ENCODE measurements at places on chromosomes 1 and 21.

GRCh38 chr1:187203257-187203656, 374.5 kb downstream of the PLA2G4A start:
- no peak for DNase-seq

GRCh38 chr1:181151378-181152326, 63.2 kb downstream of the IER5 start:
- no peak for DNase-seq

DNA sequence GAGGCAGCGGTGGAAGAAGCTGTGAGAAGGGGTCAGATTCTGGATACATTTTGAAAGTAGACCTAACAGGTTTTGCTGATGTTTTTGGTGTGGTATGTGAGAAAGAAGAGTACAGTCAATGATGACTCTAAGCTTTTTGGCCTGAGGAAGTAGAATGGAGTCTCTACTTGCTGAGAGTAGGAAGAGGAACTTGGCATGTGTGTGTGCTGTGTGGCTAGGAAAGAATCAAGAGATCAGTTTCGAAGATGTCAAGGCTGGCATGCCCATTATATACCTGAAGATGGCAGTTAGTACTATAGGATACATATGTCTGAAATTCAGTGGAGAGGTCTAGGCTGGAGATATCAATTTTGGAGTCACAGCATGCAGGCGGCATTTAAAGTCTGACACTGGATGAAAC, 64.4 kb downstream of the MAB21L3 start:
- DNase-seq, result no peak

GRCh38 chr1:121443001-121443540, 258.3 kb downstream of the SRGAP2C start:
- DNase-seq, result no peak

DNA sequence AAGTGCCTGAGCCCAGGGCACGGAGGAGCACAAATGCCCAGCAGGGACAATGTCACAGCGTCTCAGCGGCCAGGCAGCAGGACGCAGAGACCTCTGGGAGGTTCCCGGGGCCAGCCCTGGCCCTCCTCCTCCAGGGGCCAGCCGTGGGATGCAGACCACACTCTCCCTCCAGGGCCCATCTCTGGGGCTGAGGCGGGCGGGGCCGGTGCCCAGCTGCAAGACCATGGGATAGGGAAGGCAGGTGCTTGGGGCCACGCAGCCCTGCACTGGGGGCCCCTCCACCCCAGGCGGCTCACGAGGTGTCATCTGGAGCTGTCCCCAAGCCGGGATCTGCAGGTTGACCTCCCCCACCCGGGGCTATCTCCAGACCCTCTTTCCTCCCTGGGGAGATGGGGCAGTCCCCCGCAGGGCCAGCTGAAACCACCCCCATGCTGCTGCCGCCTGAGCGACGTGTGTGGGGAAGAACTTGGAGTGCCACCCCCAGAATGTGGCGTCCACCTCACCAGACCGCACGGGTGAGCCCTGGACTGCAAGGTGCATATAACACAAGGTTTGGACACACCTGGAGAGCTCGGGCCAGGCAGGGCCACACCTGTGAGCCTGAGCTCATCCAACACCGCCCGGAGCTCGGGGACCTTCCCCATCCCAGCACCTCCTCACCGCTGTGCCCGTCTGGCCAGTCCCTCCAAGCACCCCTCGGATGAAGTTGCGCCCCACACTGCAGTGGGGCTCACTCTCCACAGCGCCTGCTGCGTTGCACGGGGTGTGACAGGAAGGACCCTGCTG, 4.1 kb upstream of the TTLL10 start:
- DNase-seq, result no peak

GRCh38 chr1:53467391-53467790, 8.2 kb downstream of the DMRTB1 start:
- DNase-seq, result no peak

DNA sequence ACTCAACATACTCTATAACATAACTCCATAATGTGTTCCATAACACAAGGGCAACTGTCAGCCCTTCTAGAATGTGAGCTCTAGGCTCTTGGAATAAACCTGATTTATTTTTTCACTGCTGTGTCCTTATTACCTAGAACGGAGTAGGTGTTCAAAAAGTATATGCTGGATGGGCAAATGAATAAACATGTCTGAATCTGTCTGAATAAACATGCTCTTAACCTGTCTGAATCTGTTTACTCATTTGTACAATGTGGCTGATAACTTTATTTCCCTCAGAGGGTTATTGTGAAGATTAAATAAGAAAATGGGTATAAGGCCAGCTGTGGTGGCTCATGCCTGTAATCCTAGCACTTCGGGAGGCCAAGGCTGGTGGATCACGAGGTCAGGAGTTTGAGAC, 42.3 kb downstream of the AZIN2 start:
- DNase-seq, result no peak

DNA sequence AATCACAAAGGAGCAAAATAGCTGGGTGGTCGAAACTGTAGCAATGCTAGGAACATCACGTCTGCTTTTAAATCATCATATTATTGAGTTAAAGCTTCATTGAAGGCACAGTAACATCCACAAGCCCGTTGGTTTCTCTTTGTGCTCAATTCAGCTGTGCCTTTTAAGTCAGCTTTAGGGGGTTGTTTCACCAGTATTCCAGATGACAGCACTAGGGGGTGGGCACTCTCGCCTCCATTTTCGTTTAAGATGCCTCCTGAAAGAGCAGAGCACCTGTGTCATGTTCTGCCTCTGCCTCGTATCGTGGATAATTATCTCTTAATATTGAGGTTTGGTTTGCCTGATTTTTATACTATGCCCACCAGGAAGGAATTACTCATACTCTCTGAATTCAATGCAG, 139.8 kb upstream of the PTBP2 start:
- DNase-seq, result no peak

Measured in SHP77 (cell line).